ENCODE measurements at places on chromosomes 3 and 15.

DNA sequence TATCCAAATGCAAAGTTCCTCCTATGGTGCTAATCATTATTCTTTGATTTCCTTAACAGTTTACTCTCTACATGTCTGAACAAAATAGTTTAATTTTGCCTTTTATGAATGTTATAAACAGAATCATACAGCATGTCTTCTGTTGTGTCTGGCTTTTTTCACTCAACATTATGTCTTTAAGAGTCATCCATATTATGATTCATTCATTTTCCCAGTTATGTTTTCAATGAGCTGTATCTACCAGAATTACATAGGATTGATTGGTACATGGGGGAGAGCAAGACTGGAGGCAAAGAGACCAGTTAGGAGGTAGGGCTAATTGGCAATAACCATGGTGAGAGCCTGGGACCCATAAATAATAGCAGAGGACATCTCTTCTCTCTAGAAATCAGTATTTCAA, 16.6 kb upstream of the RAP2B start:
- DNase-seq: no peak

- DNase-seq: no peak
These were observed 68.1 kb upstream of the LCTL start for GRCh38 chr15:66633938-66634250.

DNA sequence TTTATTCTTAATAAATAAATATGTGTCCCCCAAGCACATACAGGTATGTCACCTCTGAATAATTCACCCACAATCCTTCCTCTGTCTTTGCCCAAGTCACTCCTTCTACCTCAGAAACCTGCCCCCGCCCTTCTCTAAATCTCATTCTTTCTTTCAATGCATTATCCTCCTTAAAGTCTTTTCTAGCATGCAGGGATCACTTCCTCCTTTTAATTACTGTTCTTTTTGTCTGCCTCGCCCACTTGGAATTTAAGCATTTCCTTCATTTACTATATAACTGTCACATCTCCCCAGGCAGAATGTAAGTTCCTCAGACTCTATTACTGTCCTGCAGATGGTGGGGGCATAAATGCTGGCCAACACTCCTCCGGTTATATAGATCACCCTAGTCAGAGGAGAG, 7.8 kb downstream of the CCDC80 start:
- no peak for DNase-seq

- DNase-seq: no peak
These were observed 26.1 kb downstream of the MGLL start for GRCh38 chr3:127796045-127796830.

DNA sequence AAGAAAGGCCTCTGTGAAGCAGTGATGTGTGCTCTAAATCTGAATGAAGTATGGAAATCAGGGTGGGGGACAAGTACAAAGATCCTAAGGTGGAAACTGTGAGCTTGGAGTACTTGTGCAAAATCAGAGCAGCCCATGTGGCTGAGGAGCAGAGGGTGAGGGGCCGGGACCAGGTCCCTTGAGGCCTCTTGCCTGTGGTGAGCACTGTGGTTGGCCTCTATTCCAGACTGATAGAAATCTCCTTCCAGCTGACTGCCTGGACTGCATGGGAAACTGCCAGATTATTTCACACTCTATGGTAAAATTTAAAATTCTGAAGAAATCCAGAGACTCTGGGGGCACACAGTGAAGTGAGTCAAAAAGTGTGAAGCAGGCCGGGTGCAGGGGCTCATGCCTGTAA, 81.4 kb downstream of the TM4SF4 start:
- DNase-seq: no peak

Measured in upper lobe of right lung (tissue), 1 donor.